Fibroblast of skin of back (primary cell): ENCODE measurements at places on chromosomes 5 and 9.

DNA sequence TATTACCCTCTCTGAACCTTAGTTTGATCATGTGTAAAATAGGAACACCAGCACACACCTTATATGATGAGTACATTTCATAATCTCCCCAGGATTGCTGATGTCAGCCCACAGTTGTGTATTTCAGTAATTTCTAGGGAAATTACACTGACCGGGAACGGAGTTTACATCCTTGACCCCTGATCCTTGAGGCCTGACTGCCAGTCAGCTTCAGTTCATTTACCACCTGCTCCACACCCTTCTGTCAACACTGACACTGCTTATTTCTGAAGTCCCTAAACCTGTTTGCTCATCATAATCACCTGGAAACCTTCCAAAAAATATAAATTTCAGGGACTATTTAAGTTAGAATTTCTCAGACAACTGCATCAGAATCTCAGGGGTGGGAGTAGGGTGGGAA, 55.3 kb downstream of the ZNF622 start:
- no peak for DNase-seq

- DNase-seq = no peak
Observed at GRCh38 chr9:12822111-12822510, 47.3 kb downstream of the LURAP1L start.

- no peak for DNase-seq
Observed at GRCh38 chr9:125913551-125913950, 166.4 kb downstream of the PBX3 start.

GRCh38 chr5:151162776-151163175, 5.2 kb upstream of the ANXA6 start:
- DNase-seq = no peak

DNA sequence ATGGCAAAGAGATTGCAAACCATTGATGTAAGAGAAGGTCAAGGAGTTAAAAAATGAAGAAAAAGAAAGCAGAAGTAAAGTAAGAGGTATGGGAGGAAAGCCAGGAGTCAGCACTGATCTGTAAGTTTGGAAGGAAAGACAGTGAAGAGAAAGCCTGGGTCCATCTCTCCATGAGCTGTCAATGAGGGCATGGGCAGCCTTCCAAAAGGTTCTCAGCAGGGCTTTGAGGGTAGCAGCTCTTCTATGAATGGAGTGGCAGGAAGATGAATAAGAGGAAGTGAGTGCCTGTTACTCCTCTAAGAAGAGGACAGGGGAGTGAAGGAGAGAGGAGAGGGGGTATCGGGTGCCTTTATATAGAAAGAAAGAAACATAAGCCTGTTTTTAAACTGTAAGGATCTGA, 97.1 kb downstream of the ADCY2 start:
- DNase-seq = no peak

DNA sequence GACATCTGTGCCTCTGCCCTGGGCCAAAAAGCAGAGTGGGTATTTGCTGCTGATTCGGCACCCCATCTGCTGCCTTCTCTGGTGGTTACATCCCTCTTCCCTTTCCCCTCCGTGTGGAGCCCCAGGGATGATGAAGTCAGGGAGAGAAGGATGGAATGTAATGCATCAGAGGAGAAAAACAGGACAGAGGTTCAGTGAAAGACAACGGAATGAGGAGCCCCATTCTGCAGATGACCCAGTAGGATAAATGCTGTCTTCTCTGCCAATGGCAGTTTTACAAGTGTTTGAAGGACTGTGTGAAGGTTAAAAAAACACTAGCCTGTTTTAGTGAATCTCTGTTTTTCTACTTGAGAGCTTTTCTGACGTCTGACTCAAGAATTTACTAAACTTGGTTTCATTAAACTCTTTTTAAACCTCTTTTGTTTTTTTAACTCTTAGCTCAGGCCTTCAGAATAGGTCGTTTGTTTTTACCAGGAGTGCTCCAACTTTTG, 86.3 kb downstream of the NLN start:
- DNase-seq = peak; percentile 49

- DNase-seq = no peak
Observed at GRCh38 chr5:636951-637350, 24.8 kb downstream of the CEP72 start.

- peak; percentile 25 for DNase-seq
Observed at GRCh38 chr5:95779611-95780010, 42.9 kb downstream of the GLRX start.

GRCh38 chr9:36161187-36161586, 8.0 kb upstream of the CCIN start:
- DNase-seq = peak; percentile 38

DNA sequence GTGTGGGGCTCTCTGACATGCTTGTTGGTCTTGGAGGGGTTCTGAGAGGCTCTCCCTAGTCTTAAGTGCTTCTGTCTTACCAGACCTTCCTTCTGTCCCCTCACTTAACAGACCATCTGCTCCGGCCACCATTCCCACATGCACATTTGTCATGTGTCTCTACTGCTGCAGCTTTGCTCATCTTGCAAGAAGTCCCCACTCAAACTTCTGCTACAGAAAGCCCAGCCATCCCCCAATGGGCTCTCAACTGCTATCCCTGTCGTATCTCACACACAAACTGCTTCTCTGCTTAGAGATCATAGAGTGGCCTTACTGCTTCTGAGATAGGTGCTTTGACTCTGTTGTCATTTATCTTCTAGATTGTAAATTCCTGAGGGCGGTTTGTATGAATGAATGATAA, 69.4 kb downstream of the NUP214 start:
- DNase-seq = no peak

DNA sequence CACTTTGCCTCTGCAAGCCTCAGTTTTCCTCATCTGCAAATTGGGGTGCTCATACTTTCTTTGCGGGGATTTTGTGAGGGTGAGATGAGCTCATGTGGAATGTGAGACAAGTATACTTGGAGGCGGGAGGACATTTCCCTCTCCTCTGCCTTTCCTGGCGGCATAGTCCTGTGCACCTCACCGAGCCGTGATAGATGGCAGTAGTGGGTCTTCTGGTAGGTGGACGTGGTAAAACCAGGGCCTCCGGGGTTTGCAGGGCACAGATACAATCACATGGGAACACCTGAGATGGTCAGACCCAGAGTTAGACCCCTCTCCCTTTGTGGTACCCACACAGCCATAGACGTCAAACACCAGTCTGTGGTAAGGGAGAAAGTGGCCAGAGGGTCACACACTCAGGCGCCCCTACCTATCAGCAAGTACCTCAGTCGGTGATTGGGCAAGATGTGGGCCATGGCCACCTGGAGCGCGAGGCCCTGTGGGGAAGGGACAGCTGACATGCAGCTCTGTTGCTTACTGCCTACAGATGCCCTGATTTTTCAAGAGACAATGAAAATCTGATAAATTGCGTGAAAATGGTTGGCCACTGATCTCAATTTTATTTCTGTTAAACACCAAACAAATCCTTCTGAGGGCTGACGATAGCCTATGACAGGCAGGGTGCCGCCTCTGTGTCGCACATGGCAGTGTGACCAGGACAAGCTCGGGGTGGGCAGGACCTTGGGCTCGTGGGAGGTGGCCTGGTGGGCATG, 9.9 kb downstream of the ERGIC1 start:
- no peak for DNase-seq

GRCh38 chr9:136237486-136238341, 7.9 kb downstream of the QSOX2 start:
- DNase-seq = no peak

DNA sequence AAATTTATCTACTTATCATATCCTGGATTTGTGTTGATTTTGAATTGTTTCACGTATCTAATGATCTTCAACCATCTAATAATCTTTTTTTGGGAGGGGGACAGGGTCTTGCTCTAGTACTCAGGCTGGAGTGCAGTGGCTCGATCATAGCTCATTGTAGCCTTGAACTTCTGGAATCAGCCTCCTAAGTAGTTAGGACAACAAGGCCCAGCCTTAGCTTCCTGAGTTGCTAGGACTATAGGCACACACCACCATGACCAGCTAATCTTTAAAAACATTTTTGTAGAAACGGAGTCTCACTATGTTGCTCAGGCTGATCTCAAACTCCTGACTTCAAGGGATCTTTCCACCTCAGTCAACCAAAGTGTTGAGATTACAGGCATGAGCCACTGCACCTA, 34.6 kb downstream of the MRPS27 start:
- DNase-seq = no peak

- DNase-seq = no peak
Observed at GRCh38 chr5:43371821-43372220, 40.4 kb downstream of the CCL28 start.

DNA sequence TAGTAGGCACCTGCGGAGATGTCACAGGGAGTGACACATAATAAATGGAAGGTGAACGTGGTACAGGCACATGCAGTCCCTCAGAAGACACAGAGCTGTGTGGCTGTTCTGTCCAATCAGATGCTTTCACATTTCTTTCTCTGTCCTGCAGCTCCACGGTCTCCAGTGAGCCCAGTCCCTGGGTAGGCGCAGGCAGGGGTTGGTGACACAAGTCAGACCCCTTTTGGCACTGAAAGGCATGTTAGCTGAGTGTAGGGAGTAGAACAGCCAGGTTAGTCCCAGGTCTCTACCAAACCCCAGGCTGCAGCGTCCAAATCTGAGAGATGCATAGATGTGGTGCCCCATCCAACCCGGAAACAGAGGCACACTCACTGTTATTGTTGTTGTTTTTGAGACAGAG, 2.8 kb downstream of the SLC31A2 start:
- DNase-seq = no peak

DNA sequence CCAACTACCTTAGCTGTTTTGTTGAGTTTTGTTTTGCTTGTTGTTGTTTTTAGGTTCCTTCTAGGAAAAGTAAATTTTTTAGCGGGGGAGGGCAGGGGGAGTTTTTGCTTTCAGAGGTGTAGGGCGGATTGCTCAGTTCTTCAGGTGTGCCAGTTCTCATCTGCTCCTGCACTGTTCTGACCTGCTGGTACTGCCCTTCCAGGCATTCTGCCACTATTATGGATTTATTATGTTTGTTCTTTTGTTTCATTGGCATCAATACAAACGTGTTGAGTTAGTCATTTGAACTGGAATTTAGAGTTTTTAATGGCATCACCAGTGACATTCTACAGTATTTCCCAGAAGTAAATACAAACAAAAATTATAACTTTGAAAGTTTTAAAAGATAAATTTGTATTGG, 26.0 kb downstream of the ERCC6L2 start:
- DNase-seq = no peak

DNA sequence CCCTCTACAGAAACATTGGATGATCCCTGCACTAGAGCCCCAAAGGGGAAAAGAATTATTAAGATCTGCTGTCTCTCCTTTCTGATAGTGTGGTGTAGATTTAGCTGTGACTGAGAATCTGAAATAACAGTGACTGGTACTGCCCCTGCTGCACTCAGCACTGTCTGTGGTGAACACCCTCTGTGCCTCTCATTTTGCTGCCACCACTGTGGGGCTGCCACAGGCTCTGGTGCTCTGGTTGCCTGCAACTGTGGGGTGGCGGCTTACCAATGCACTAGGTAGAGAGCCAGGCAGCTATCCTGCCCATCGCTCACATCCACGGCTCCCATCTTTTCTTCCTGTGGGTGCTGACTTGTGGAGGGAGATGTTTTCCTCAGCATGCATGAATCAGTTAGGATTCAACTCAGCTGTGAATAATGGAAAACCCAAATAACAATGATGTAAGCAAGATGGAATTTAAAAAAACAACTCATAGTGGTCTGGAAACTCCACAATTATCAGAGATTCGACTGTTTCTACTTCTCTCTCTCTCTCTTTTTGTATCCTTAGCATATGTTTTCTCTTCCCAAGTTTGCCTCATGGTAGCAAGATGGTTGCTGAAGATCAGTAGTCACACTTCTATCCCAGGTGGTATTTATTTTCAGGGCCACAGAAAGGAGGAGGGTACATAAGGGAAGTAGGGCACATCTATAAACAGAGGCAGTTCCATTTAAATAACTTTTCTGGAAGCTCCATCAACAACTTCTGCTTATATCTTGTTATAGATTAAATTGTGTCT, 99.8 kb upstream of the DAP start:
- peak; percentile 85 for DNase-seq

- DNase-seq = no peak
Observed at GRCh38 chr5:26948921-26949320, 89.5 kb downstream of the CDH9 start.

DNA sequence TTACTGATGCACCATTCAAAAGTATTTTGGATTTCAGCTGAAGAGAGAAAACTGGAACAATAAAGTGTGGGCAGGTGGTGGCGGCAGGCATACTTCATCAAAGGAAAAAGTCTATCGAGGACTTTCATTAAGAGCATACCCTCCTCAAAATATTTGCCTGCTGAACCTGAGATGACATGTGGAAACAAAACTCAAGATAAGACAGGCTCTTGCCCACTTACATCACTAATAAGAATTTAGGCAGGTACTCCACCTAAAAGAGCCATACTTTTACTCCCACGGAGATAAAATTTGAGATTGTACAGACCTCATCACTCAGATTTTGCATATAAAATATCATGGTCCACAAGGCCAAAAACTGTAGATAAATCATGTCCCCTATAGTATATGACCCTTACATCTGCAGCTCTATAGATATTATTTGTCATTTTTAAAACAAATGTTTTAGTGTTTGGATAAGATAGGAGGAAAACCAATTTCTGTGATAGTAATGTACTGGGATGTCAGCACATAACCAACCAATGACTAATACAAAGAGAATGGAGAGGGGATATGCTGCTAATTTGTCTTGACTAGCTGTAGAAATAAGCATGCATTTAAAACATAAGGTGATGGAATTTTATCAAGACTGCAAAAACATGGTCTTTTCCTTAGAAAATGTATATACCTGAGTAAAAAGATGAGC, 730.6 kb upstream of the ZNF608 start:
- DNase-seq = peak; percentile 57

DNA sequence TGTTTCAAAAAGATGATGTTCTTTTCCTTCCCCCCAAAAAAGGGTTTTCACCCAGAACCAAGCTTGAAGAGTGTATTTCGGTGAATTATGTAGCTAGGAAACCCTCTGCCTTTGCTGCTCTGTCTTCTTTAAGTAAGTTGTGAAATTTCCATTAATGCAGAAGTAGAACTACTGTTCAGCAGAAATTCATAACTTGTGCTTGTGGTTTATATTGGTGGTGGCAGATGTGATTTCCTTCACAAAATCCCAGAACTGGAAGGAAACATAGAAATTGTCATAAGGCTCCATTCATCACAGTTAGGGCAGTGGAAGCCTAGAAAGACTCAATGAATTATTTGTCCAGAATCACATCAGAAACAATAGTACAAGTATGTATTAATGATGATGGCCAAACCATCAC, 42.1 kb upstream of the DAB2 start:
- no peak for DNase-seq

GRCh38 chr5:141822144-141822543, 56.1 kb downstream of the PCDH1 start:
- DNase-seq = peak; percentile 81

GRCh38 chr5:129771058-129771838, 23.4 kb downstream of the MINAR2 start:
- peak; percentile 68 for DNase-seq

DNA sequence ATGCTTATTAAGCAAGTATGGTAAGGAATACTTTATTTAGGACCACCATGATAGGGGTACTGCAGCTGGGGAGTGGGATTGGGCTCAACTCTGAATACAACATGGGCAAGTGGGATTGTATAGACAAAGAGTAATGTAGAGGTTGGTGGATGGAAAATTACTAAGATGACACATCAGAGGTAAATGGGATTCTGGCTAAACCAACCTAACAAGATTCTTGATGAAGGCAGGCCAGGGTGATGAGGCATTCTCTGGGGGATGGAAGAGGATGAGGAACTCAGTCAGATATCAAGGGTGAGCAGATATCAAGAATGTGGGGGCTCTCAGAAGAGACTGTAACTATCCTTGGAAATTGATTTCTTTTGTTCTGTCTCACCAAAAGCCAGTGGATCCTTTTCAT, 107.2 kb downstream of the NMUR2 start:
- DNase-seq = no peak

- no peak for DNase-seq
Observed at GRCh38 chr9:35758475-35759050, 4.5 kb upstream of the MSMP start.

- peak; percentile 4 for DNase-seq
Observed at GRCh38 chr5:180950291-180950949, 38.2 kb upstream of the BTNL3 start.
